ENCODE measurements at places on chromosomes 11 and 22. TPM values are rescaled to one million over a fixed set of nuclear protein-coding genes. Genes with fewer than 3 reads are reported as not detected.

DNA sequence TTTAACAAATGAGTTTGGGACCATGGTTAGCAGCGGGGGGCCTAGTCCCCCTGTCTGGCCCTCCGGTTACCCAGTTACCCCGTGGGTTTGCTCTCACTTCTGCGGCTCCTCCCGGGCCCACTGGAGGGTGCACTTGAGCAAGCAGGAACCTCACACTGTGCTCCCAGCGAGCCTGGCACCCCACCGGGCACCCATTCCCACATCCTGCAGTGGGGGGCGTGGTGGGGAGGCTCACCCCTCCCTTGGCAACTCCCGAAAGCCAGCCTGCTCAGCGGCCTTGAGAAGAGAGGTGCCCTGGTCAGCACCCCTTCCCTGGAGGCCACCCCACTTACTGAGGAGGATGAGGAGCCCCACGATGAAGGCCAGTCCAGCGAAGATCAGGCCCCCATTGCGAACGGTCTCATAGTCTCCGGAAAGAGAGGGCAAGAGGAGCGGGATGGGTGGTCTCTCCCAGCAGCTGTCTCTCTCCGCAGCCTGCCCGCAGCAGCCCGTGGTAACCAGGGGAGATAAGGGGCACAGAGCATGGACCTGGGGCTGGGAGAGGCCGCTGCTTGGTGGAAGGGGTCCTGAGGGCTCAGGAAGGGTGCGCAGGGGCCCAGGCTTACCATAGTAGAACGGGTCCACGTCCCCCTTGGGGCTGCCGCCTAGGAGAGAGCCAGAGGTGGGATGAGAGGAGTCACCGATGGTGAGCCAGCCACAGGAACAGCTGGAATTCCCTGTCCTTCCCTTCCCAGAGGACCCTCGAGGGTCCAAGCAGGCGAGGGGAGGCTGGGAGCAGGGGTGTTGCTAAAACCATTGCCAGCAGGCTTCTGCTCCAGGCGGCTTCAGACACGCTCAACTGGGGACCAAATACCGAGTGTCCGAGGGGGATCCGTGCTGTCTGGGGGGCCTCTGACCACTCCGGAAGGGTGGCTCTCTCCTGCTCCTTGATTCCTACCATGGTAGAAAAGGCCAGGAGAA lies 2.2 kb downstream of the FXYD2 start:
- no peaks in the 10 kb centered on the region for H3K36me3 ChIP-seq
- peak; percentile 71 for DNase-seq

DNA sequence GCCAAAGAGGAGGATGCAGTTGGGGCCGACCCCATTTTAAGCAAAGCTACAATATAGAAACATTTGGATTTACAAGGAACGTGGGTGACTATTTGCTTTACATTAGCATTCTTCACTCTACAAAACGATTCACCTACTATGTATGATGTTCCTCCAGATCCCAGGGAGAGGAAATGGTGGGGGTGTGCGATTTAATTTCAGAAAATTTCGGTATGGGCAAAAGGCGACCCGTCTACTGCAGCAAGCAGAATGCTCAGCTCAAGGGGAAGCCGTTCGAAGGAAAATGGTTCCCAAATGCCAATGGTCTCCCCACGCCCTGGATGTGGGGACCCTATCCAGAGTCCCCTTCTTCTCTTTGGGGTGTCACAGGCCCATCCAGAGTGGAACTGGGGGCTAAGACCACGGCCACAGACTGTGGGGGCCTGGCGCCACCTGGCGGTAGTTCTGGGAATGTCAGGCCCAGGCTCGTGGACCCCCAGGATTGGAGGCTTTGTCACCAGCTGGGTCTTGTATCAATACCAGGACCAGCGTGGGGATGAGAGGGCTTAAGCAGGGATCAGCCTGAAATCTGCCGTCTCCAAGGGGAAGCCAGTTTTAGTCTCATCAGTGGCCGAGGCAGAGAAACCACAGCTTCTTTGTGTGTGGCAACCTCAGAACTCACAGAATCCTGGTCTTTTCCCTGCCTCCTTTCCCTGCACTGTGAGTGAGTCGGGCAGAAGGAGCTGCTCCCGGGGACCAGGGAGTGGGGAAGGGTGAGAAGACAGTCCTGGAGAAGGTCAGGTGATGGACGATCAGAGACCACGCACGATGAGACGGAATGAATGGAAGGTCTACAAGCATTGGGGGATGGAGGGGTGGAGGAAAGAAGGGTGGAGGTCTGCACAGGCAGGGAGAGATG lies 8.4 kb downstream of the LRRC10B start:
- peaks cover 7% of the 10 kb centered on the region for H3K4me1 ChIP-seq
- no peaks in the 10 kb centered on the region for H3K36me3 ChIP-seq
- no peak for DNase-seq
- no peak overlapping the region for H3K27ac ChIP-seq
- no peak overlapping the region for H3K4me3 ChIP-seq

DNA sequence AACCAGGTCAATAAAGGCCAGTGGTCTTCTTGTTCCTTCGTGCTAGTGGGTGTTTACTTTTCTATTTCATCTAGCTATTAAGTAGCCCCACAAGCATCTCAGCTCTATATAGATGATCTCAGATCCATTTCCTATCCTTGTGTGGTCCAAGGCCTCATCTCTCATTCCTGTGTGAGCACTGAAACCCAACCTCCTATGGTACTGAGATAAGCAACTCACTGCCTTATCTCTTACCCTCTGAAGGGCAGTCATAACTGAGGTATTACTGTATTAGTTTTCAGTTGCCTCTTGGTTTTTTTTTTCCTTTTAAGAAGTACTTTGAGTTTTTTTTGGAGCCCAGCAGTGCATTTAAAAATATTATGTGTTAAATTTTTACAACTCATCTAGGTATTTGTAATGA lies 28.3 kb downstream of the ACER3 start:
- no peak overlapping the region for H3K27ac ChIP-seq
- H3K4me1 ChIP-seq = peaks cover 15% of the 10 kb centered on the region
- H3K4me3 ChIP-seq = no peak overlapping the region
- no peak for DNase-seq
- no peaks in the 10 kb centered on the region for H3K27me3 ChIP-seq

DNA sequence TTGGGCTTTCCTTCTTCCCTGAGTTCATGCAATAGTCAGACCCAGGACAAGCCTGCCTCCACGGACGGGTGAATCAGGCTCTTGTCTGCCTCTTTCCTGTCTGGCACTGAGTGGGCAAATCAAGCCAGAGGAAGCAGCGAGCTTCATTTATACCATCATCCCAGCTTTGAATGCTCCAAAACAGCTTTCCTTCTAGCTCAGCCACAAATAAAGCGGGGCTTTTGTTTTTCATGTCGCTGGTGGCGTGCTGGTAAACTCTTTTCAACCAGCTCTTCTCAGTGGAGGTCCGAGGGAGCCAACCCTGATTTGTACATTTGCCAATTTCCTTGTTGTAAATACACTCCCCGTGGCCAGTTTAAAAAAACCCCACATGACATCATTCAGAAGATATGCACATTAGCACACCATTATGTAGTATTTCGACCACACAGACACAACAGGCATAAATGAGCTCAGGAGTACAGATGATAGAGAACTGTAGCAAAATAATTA lies 8.6 kb downstream of the C11orf91 start:
- no peaks in the 10 kb centered on the region for H3K36me3 ChIP-seq
- H3K4me1 ChIP-seq = peaks cover 32% of the 10 kb centered on the region
- no peak for DNase-seq
- H3K27ac ChIP-seq = peak overlapping the region; percentile 81
- peak overlapping the region; percentile 8 for H3K4me3 ChIP-seq

DNA sequence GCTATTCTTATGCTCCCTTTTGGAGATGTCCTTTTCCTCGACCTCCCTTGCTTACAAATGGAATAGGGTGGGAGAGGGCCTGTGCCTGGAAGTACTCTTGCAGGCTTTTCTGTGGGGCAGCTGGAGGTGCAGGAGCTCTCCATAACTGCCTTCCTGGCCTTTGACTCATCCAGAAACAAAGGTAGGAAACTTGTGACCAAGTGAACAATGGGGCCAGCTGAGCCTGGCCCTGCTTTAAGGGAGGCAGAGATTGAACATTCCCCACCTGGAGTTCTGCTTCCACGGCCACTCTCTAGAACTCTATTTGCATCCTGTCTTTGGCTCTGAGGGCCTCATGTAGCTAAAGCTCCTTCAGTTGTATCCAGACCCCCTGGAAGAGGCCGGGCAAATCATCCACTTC lies 5.1 kb upstream of the LYVE1 start:
- DNase-seq = no peak
- H3K27ac ChIP-seq = no peak overlapping the region
- no peaks in the 10 kb centered on the region for H3K27me3 ChIP-seq
- H3K4me1 ChIP-seq = no peaks in the 10 kb centered on the region
- no peaks in the 10 kb centered on the region for H3K36me3 ChIP-seq

DNA sequence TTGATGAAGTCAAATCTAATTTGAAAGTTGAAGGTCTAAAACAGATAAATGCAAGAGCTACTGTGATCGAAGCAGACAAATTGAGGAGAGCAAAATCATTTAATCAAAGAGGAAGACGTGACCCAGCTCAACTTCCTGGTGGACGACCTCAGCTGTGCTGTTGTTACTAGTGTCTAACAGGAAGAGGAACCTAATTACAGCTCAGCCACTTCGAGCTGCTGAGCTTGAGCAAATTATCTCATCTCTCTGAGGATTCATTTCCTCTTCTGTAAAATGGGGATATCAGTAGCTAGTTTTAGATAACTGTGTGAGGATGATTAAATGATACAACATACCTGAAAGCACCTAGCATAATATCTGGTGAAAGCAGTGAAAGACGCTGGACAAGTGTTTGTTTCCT lies 48.6 kb upstream of the OLFML1 start:
- H3K4me1 ChIP-seq = peaks cover 3% of the 10 kb centered on the region
- no peak overlapping the region for H3K27ac ChIP-seq
- no peaks in the 10 kb centered on the region for H3K36me3 ChIP-seq
- H3K27me3 ChIP-seq = no peaks in the 10 kb centered on the region
- no peak for DNase-seq

- no peaks in the 10 kb centered on the region for H3K27me3 ChIP-seq
- peak; percentile 88 for DNase-seq
- peaks cover 37% of the 10 kb centered on the region for H3K4me1 ChIP-seq
- H3K27ac ChIP-seq = peak overlapping the region; percentile 4
Measured at GRCh38 chr11:121466063-121466794, 13.5 kb upstream of the SORL1-AS1 start.

GRCh38 chr22:39418696-39419095 lies 19.1 kb downstream of the TAB1 start:
- no peak for DNase-seq
- H3K36me3 ChIP-seq = peaks cover 79% of the 10 kb centered on the region
- H3K4me3 ChIP-seq = no peak overlapping the region
- no peak overlapping the region for H3K27ac ChIP-seq

DNA sequence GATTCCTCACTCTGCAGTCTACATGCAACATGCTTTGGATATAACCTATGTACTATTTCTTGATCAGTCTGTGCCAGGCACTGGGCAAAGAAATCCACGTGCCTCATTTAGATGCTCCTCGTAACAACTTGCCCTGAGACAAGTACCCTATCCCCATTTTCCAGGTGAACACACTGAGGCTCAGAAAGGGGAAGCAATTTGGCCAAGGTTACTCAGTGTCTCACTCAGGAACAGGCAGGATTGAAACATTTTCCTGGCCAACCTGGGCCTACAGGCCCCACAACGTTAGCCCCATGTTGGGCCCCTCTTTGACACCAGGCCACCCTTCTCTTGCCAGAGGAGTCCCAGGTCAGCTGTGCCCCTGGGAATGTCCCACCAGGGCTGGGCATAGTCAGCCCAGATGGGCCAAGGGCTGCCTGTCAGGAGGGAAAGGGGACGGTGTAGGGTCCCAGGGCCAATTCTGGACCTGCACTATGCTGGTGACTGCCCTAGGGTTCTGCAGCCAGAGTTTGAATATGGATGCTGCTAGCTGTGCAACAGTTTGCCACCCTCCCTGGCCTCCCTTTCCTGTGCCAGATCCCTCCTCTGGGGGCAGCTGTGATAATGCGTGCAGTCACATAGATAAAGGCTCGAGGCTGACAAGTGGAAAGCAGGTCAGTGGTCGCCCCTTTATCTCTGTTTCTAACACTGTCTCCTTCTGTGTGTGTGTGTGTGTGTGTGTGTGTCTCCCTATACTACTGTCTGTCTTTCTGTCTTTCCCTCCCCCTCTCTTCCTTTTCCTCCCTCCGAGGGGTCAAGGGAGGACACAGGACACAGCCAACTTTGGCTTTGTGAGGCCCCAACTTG lies 10.4 kb upstream of the EMID1 start:
- no peaks in the 10 kb centered on the region for H3K27me3 ChIP-seq
- no peak overlapping the region for H3K27ac ChIP-seq
- DNase-seq = peak; percentile 37
- no peaks in the 10 kb centered on the region for H3K4me1 ChIP-seq
- H3K4me3 ChIP-seq = no peak overlapping the region
- no peaks in the 10 kb centered on the region for H3K36me3 ChIP-seq

- H3K36me3 ChIP-seq = peaks cover 21% of the 10 kb centered on the region
- no peak overlapping the region for H3K27ac ChIP-seq
- no peaks in the 10 kb centered on the region for H3K27me3 ChIP-seq
Measured at GRCh38 chr11:77724636-77725035, 87.0 kb upstream of the CLNS1A start.

DNA sequence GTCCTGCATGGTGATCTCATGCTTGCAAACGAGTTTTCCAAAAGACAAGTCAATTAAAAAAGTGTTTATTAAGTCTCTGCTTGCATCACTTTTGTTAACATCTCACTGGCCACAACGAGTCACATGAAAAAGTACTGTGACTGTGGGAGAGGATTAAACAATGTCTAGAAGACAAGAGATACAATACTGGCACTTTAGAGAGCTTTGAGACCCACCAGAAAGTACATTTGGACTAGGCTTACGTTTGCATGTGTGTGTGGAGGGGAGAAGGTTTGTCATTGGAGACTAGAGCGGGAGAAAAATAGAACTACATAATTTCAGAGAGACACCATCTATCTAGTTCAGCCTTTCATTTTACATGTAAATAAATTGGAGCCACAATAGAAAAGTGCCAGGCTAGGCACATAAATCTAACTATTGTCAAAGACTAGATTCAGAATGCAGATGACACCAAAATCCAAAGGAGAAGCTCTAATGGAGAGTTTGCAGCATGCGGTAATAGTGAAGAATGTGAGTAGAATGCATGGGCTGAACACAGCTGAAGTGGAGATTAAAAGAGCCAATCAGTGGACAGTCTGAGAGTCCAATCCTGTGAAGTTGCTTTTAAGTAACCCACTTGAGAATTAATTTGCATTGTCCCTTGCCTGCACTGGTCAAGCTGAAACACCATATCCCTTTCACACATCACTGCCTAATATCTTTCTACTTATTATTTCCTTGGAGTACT lies 977.4 kb upstream of the FAT3 start:
- no peak overlapping the region for H3K27ac ChIP-seq
- H3K4me1 ChIP-seq = no peaks in the 10 kb centered on the region
- no peak for DNase-seq
- no peaks in the 10 kb centered on the region for H3K27me3 ChIP-seq
- no peak overlapping the region for H3K4me3 ChIP-seq

The UPK2 gene
- total RNA-seq = not detected

The GLB1L3 gene
- 0.43 TPM for total RNA-seq

The CSNK2A3 gene
- total RNA-seq = 3.9 TPM

The HDHD5 gene
- total RNA-seq = 22.7 TPM

The DDB1 gene
- total RNA-seq = 126 TPM

The LRRC74B gene
- not detected for total RNA-seq

Measured in upper lobe of right lung (tissue), 1 donor.